ENCODE measurements at places on chromosomes 12 and 14.

- no peak for DNase-seq
Measured at GRCh38 chr12:24561882-24562770, 386.8 kb downstream of the BCAT1 start.

GRCh38 chr12:50728417-50728816 is 35.5 kb upstream of the ATF1 start:
- DNase-seq, result no peak

DNA sequence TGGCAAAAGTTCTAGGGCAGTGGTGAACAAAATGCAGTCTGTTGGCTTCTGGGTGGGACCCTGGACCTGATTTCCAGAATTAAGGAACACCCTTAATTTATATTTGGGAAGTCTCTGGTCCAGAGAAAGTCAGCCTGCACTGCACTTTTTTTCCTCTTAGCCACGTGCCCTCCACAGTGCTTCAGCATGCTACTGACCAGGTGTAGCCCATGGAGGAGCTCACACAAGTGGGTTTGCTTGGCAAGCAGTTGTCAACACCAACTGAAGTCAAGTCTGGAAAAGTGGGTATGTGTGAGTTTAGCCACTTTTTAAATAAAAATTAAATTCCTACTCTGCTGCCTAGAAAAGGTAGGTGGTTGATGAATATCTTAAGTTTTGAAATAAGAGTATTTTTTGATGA is 111.3 kb downstream of the DAAM1 start:
- no peak for DNase-seq

DNA sequence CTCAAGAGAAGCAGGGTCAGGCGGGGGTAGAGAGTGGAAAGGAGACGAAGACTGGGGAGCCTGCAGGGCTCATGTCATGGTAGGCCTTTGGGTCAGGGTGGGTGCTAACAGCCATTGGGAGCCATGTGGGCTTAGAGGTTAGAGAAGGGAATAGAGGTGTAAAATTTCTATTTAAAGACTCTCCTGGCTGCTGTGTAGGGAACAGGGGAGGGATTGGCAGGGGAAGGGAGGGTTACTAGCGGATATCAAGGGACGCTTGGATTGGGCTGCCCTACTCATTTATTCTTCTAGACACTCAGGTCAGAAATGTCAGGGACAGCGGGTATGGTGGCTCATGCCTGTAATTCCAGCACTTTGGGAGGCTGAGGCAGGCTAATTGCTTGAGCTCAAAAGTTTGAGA is 18.2 kb downstream of the WSCD2 start:
- no peak for DNase-seq

DNA sequence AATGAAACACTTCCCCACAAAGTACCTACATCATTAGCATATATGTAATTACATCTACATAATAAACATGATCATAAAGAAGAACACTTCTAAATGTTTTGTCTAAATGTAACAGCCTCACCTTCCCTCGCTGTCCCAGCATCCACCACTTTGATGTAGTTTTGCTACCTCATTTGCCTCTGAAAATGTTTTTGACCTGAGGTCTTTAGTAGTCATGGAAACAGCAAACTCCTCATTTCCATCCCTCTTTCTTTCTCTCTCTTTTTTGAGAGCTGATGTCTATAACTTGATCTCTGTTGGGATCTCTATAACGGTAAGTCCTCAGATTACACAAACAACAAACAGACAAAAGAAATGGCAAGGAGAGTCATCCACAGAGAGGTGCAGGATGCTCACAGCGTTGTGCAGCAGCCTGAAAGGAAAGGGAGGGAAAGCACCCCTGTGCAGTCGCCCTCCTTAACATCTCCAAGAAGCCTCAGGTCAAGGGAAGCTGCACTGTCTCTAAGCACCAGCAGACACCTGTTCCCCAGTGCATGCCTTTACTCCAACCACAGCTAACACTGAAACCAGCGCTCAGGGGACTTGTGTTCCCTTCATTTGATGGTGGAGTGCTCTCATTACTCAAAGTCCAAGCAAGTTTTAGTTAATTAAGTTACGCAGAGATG is 268.7 kb downstream of the TMEM132D start:
- DNase-seq, result no peak

DNA sequence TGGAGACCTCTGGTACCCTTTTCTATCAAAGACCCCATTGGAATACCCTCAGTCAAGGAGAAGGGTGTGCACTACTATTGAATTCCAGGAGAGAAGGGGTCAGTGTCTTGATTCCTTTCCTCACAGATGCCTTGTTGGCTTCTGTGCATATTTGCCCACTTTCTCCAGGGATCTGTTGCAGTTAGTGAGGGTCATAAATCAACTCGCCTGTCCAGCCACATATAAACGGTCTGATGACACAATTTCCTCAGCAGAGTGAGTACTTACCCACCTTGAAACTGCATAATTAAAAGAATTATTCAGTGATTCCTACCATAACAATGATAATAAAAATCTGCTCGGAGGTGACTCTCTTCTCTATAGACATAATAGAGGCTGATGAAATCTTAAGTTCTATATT is 13.9 kb upstream of the DCD start:
- DNase-seq, result no peak

DNA sequence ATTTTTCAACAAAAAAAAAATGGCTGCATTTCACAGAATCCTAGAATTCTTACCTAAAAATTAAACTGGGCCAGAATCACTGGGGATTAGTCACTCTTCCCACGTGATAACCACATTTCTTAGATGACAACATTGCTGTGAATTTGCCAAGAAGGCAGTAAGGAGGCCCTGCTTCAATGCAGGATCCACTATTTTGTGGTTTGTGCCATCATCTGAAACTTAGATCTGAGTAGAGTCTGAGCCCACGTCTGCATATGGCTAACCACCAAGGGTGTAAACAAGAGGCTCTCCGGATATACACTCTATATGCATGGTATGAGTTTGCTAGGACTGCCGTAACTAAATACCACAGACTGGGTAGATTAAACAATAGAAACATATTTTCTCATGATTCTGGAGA is 24.4 kb upstream of the TBX5 start:
- no peak for DNase-seq
